ENCODE measurements at places on chromosomes 3 and 15.

- DNase-seq, result peak; percentile 70
Measured at GRCh38 chr3:138862924-138863775, 28.4 kb upstream of the PIK3CB start.

GRCh38 chr3:190716961-190717360, 145.5 kb downstream of the GMNC start:
- DNase-seq, result no peak

DNA sequence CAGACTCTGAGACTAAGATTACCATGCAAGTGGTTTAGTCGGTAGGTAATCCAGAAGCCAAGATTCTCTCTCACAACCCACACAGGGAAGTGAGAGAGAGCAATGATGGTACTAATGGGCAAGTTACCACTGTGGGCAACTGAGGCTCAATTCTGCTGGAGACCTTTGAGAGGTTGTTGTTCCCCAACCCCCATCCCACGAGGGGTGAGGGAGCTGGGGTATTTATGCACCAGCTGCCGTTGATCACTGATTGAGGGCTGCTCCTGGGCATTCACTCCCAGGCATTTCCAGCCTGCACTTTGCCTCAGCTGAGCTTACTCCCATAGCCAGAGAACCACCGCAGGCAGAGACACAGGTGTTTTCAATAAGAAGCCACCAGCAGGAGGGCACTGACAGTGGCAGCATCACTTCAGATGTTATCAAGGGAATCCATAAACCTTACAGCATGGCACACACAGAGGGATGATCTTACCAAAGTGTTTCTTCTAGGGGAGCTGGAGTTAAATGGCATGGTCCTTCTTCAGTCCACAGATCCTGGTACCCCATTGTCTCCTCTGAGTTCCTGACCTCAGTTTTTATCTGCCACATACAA, 15.0 kb upstream of the CCDC174 start:
- DNase-seq, result no peak

- no peak for DNase-seq
Measured at GRCh38 chr15:81291916-81292522, 31.9 kb downstream of the STARD5 start.

DNA sequence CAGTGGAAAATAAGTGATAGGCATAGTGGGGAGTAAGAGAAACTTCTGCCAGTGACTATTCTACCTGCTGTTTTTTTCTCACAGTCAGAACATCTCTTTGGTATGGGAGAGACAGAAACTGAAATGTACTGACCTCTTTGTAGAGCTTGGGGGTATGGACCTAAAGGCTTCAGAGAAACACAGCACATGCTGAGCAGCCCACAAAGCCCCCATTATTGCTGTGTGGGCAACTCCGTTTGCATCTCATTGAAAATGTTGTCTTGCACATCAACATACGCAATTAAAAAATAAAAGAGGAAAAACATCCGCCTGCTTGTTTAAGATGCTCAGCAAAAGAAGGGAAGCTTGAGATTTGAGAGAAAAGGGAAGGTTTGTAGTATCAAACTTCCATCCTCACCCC, 443.4 kb upstream of the SEMA6D start:
- DNase-seq, result no peak

GRCh38 chr3:12994357-12994606, 78.9 kb downstream of the IQSEC1 start:
- no peak for DNase-seq

DNA sequence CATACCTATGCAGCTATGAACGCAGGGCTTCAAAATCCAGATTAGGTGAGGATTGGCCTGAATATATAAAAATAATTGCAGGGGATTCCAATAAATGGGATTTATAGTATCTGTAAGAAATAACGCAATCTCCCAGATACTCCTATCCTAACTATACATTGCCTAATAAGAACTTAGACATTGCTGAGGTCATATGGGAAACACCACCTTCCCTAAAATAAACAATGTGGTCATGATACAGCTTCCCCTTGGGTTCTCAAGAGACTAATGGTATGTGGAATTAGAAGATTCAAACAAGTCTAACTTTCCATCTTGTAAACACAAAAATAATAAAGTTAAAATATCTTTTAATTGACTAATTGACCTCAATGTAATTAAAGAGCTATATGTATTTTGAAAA, 28.2 kb downstream of the UBE3A start:
- no peak for DNase-seq
